Fibroblast of skin of left biceps (primary cell): ENCODE measurements at places on chromosomes 1 and 21.

DNA sequence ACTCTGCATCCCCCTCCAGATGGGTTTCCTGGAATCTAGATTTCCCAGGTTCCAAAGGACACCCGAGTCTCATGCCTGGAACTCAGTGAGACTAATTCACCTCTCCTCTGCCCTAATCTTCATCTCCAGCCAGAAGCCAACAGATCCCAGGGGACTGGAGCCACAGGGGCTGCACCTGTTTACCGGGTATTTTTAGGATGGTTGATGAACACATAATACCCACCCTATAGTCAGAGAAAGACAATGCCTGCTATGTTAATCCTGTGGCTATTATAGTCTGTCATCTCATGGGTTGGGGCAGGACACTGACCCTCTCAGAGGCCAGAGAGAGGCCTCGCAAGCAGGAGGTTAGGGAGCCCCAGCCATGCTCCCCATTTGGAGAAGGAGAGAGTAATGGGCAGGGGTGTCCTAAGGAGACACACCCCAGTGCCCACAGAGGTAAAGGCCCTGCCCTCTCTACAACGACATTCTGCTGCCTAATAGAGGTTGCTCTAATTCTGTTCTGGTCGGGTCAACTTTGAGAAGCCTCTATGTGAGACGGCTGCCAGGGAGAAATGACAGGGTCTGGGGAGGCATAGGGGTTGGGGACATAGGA is 1.0 kb upstream of the TNNI1 start:
- no peak for DNase-seq

- DNase-seq = peak; percentile 38
These were observed 39.5 kb downstream of the TOR3A start for GRCh38 chr1:179121159-179121938.

DNA sequence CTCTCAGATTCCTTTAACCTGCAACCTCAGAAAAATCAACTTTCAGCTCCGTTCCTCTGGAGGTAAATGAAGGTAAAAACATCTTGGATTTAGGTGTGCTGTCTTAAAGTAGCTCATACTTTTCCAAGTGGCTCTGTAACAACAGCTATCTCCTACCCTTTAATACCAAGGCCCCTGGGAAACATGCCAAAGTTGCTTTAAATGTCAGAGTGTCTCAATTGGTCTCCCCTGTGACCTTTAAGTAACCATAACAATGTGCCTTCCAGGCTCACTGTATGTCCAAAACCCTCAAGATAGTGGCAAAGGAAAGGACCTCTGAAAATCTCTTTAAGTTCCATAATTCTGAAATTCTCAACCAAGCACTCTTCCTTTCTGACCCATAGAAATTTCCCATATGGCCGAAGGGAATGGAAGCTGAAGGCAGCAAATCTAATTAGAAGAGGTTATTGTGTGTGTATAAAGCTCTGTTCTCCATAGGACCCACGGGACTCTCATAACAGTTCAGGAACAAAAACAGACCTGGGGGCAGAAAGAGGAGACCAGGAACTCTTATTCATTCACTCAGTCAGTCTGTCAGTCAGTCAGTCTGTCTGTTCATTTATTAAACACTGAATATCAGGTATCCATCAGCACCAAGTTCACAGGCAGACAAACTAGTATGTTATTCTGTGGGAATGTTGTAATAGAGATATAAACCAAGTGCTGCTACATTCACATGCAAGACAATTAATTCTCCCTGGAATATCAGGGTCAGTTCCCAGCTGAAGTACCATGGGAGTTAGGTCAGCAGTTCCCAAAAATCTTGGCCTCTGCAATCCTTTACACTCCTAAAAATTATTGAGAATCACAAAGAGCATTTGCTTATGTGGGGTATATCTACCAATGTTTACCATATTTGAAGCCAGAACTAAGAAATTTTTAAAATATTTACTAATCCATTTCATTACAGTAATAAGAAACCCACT is 19.1 kb downstream of the ASTN1 start:
- no peak for DNase-seq

DNA sequence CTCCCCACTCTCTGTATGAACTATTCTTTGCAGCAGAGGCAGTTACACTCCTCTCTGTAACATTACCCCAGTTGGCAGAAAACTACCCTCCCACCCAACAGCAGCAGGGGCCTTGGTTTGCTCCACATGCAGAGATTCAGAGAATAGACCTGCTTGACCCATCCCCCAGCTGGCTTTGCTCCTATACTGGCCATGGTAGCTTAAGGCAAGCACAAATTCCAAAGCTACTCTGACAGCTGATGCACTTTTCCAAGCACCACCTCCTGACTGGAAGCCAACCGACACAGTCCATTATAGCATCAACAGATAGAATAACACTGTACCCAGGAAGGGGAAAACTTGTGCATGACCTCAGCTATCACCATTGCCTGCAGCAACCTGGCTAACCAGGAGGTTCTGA is 846.5 kb upstream of the NCAM2 start:
- DNase-seq = no peak

DNA sequence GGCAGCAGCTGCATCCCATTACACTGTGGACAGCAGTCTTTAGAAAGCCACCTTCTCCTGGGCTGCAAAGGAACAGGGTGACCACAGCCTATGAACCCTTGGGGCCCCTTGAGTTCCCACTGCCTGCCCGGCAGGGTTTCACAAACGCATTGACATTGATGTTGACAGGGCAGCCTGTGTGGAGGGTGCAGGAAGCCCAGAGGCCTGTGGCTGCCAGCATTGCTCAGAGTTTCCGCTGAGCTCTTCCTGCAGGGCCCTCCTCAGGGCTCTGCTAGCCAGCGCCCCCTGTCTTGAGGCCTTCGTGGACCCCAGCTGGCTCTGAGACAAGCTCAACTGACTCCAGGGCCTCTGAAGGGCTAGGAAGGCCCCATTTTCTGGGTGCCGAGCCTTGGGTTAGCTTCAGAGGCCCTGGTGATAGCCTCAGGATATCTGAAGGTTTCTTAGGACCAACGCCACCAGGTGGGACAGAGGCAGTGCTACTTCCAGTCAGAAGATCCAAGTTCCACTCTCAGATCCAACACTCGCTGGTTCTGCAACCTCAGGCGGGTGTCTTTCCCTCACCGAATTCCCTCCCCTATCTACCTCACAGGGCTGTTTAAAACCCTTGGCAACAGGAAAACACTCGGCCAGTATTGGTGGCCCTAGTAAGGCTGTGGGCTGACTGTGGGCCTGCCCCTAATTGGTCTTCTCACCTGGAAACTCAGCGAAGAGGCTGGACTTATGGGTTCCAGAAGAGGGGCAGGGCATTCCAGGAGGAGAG is 27.2 kb upstream of the EPS8L3 start:
- DNase-seq = no peak

DNA sequence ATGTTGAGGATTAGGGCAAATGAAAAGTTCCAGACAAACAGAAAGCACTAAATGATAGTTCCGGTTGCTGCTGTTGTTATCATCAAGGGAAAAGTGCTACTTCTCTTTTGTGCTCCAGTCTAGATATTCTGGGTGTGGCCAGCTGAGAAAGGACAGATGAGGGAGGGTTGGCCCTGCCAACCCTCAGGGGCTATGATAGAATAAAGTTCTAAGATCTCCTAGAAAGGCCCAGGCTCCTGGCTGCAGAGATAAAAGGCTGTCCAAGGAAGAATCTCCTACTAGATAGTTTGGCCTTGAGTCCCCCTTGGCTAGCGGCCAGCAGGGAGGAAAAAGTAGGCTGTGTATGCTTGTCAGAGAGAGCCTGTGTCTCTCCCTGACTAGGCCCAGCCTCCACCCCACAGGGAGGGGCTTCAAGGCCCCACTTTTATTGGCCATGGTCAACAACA is 31.5 kb downstream of the RIMS3 start:
- DNase-seq = no peak

DNA sequence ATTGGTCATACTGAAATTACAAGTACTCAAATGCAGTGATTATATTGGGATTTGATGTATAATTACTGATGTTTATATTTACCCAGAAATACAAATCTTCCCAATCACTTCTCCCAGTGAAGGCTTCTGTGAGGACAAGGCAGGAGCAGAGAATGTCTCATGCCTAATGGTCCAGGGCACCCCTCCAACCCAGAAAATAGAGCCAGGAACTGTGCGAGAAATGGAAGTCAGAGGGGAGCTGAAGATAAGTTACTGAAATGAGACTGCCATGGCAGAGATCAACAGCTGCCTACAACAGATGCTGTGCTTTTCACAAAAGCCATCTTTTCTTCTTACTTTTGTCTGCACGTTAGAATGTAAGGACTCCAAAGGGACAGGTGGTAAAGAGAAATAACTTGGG is 171.2 kb downstream of the TTLL7 start:
- DNase-seq = no peak

DNA sequence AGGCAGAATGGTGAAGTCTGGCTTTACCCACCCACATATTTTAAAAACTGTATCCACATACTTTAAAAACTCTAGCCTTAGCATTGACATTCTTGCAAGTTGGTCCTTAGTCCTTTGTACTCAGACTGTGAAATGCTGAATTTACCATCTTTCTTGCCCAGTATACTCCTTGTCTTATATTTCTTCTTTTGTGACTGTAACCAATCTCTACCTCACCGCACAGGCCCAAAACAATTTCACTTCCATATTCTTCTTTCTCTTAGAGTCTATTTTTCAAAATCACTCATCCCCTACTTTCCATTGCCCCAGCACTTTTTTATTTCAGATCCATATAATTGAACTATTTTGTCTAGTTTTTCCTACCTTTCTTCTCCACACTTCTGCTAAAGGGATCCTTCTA is 892.4 kb upstream of the B3GALT2 start:
- no peak for DNase-seq

DNA sequence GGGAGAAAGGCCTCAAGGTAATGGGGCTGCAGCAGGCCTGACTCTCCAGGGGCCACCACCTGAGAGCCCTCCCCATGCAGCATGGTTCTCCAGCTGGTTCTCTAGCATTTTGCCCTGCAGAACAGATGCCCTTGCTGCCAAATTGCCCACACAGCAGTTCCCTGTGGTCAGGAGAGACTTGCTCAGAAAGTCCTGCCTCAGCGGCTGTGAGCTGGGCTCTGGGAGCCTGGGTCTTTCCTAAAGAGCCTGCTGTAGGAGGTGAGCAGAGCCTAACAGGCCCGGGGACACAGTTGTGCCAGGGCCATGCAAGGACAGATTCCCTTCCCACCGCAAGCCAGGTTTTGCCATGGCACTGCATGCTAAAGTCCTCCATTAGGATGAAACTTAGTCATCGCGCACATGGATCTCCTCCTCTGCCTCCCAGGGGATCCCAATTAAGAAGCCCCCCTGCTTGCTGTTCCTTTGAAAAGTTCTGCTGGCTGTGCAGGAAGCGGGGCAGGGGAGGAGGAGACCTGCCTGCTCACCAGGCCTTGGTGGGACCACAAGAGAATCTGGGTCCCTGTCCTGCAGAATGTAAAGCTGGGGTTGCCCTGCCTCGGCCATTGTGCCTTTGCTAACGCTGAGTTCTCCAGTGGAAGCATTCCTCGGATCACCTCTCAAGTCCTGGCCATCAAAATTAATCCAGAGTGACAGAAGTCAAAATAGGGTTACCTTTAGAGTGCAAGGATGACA is 21.4 kb downstream of the TEX35 start:
- DNase-seq = no peak

DNA sequence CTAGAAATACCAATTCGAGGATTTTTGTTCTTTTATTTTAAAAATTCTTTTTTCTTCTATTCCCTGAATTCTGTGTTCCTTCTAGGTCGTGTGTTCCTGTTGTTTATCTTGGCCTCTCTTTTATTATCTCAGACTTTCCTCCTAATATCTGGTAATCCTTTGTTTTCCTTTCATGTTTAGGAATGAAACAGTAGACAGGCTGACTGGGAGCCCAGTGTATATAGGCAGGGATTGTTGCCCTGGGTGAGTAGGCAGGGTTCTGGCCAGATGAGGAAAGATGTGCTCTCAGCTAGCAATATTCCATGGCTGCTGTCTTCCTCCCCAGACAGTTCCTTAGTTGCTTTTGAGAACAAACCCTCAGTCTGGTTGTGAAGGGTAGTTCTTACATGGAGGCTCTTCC is 161.8 kb upstream of the PDE4B start:
- DNase-seq = no peak

- DNase-seq = peak; percentile 43
These were observed 32.7 kb upstream of the ZBTB40 start for GRCh38 chr1:22418933-22419382.

DNA sequence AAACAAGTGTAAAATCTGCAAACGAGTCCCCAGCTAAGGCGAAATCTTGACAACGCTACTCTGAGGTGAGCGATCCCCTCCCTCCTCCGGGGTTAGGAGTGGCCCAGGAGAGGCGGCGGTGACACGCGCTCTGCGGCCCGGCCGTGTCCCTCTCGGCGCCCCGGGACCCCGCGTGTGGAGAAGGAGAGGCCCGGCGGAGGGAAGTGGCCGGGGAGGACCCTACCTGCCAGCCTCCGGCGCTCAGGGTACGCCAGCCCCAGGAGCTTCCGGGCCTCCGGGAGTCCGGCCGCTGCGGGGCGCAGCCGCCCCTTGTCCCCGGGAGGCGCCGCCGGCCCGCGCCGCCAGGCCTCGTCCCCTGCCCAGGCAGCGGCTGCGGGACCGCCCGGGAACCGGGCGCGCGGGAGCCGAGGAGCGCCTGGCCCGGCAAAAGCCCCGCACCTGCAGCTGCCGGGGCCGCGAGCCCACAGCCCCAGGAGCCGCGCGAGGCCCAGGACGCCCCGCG is 543 bp downstream of the ABCB10 start:
- DNase-seq = no peak

DNA sequence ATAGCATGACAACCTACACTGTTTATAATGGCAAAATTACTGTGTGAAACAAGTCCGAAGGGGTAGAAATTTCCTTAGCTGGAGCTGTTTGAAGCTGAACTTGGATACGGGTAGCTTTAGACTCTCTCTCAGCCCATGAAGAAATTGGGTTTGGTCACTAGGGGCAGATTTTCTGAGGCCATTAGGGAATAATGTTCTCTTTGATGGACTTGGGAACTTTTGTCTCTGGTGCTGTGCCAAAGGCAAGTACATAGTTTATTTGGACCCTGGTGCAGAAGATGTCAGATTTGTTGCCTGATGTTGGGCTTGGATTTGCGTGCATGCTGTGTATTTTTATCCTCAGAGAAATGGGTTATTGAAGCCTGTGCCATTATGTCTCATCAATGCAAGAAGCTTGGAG is 109.6 kb downstream of the VPS13D start:
- no peak for DNase-seq

DNA sequence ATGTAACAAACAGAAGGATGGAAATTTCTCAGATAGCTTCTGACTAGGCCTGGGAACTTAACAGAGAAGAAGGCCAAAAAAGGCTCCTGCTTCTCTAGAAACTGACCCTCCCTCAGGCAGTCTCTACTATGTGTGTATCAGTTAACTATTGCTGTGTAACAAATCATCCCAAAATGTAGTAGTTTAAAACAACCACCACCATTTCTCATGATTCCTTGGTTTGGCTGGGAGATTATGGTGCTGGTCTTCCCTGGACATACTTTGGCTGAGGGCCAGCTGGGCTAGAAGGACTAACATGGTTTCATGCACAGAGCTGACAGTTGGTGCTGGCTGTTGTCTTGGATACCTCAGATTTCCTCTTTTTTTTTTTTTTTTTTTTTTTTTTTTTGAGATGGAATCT is 26.2 kb upstream of the CNN3 start:
- DNase-seq = no peak

- no peak for DNase-seq
These were observed 13.1 kb downstream of the IL6R start for GRCh38 chr1:154418062-154418921.

GRCh38 chr1:229131243-229132105 is 139.4 kb upstream of the RAB4A start:
- DNase-seq = no peak
